ENCODE measurements at places on chromosomes 1 and 21.

DNA sequence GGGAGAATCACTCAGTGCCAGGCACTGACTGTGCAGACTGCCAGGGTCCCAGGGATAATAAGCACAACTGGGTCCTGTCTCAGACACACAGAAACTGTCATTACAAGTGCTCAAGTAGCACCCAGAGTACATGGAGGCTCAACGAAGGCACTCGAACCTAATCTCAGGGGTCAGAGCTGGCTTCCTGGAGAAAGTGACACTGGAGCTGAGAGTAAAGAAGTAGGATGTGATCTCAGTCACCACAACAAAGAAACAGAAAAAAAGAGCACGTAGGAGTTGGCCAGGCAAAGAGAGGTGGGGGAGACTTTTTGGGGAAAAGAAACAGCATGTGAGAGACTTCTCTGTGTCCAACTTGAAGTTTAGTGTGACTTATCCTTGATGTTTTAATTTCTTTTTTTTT is 1.3 kb downstream of the CATSPER4 start:
- no peak for DNase-seq

DNA sequence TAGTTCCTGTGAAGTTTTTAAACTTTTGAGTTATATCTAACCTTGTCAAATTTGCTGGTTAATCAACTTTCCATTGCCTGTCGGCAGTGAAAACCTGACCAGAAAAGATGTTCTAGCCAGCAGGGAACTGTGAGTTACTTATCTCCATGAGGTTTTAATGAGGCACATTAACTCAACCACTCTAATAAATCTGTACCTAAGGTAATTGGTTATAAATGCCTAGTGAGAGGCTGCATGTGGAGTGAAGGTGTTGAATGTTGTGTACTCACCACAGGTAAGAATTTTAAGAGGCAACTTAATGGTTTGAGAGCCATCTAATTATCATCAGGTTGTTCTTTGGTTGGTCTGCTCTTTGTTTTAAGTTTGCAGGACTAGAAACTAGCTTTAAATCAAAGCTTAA is 138.4 kb upstream of the LHX8 start:
- DNase-seq: no peak

DNA sequence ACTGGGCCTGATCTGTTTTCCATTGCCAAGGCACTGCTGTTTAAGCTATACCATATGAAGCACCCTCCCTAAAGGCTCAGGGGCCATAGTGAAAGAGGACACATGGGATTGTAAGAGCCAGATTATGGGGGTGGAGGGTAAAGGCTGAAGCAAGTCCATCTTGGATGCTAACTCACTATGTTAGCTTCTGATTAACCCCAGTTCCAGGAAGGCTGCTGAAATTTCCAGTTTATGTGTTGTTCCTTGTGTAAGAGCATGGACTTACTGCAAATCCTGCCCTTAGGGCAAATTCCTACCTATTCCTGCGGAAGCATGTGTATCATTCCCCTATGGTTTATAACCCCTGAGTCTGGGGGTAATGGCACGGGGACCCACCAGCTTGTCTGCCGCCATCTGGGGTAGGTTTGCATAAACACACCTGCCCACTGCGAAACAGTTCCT is 91.8 kb upstream of the SERBP1 start:
- no peak for DNase-seq

GRCh38 chr1:215118081-215118480 is 35.5 kb downstream of the KCNK2 start:
- DNase-seq: no peak

- DNase-seq: no peak
Measured at GRCh38 chr1:198681252-198681651, 42.4 kb downstream of the PTPRC start.

- no peak for DNase-seq
Measured at GRCh38 chr1:172277989-172278388, 142.5 kb upstream of the C1orf105 start.

DNA sequence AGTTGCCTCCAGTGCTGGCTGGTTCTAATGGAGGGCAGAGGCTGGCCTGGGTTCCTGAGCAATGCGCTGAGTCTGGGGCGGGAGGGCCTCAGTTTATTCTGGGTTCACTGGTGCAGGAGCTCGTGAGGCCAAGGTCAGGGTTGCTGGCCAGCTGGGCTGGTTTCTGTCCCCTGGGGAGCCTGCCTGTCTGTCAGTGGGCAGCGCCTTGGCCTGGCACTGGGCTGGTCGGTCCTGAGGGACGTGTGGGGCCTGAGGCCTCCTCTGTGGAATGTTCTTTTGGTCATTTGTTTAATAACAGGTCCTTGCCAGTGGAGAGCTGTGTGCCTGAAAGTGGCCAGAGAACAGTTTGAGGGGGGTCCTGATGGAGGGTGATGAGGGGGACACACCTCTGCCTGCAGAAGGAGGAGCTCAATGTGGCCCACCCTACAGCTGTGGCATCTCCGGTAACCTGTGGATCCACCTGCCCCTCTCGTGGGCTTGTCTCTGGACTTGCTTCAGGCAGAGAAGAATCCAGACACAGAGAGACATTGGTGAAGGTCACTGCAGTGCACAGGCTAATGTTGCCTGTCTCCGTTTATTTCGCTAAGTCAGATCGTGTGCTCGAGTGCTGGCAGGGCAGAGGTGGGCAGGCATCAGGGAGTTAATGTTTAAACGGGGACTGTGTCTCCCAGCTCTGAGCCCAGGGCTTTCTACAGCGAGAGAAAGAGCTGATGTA is 34.6 kb downstream of the COQ8A start:
- no peak for DNase-seq

DNA sequence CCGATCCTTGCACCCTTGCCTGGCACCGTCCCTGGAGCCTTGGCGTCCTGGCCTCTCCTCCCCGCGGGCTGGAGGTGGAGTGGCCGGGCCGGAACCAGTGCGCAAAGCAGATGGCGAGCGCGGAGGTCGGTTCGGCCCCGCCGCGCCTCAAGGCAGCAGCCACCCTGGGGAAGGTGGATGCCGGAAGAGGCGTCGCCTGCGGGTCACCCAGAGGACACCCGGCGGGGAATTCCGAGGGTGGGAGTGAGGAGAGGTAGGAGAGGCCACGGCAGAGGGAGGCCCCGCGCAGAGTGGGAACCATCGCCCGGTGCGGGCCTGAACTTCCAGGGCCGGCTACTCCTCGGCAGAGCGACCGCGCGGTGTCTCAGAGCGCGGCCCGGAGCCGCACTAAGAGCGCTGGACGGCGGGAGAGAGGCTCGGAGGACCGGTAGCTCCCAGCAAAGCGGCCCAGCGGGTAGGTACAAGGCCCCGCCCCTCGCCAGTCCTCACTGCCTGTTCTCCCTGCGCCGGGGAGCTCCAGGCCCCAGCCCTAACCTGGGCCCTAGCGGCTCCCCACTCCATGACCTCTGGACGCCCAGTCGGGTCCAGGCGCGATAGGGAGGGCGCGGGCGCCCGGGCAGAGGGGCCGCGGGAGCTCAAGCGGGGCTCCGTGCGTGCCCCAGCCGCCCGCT is at the start of gene RNF207:
RNF207 (plus strand) TSS at position 271 of the 671 bp plus-strand sequence. CDS start 417 bp downstream, outside the sequence.
- no peak for DNase-seq

DNA sequence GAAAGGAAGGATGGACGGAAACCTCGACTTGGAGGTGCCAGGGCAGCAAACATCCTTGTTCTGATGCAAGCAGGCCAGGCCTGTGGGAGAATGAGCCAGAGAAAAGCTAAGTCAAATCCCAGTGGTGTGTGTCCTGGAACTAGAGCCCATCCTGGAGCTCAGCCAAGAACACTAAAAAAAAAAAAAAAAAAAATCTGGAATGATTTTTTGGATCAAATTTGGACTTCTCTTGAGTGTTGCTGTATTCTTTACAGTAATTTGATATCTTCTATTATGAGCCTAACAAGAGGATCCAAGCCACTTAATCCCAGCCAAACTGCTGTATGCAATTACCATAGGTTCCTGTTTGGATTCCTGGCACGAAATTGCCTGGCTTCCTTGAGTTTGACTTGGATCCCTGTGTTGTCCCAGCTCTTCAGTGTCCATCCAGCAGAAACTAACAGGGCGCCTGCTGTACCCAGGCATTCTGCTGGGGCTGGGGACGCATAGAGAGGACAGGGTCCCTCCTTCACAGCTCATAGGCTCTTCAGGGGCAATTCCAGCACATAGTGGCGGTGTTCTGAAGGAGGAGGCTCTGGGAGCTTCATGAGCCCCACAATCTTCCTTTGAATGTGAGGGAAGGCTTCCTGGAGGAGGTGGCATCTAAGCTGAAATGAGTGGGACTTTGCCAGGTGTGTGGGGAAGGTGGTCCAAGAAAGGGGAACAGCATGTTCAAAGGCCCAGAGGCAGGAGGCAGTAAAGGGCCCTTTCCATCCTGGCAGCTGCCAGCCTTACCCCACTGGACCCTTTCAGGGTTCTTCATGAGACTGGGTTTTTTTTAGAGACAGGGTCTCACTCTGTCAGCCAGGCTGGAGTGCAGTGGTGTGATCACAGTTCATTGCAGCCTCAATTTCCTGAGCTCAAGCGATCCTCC is 24.7 kb downstream of the EPHX1 start:
- peak; percentile 41 for DNase-seq

DNA sequence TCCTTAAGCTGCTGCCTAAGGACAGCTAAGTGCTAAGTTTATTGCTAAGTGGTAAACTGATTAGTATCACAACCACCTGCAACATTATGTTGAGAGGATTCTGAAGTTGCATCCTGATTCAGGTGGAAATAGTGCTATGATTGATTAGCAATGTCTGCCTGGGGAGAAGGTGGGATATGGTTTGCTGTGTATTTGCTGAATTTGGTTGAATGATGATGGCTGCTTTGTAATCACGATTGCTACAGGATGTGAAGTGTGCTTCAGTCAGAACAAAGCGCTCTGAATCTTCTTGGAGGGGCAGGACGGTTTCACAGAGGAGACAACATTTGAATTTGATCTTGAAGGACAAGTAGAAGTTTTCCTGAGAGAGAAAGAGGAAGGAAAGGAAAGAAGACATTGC is 226.0 kb downstream of the ST6GALNAC3 start:
- DNase-seq: no peak

GRCh38 chr1:202056644-202057334 is 46.4 kb downstream of the ELF3 start:
- DNase-seq: no peak

- no peak for DNase-seq
Measured at GRCh38 chr1:92899780-92900179, 61.5 kb downstream of the DIPK1A start.

DNA sequence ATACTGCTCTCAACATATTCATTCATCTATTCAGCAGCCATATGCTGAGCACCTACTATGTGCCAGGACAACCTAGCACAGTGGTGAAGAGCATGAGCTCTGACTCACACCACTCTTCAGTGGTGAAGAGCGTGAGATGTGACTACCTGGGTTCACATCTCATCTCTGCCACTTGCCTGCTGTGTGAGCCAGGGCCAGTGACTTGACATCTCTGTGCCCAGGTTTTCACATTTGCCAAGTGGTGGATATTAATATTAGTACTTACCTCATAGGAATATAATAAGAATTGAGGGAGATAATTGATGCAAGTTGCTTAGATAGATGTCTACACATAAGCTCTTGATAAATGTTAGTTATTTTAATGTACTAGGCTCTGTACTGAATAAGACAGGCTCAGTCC is 488.9 kb downstream of the PTPRU start:
- no peak for DNase-seq

GRCh38 chr1:208641579-208642280 is 397.5 kb upstream of the PLXNA2 start:
- peak; percentile 15 for DNase-seq

Data from NCI-H524 treated with DMSO at 0.1 percent for 48 hours (cell line).